ENCODE measurements at places on chromosomes 4 and X. TPM values are rescaled to one million over a fixed set of nuclear protein-coding genes. Genes with fewer than 3 reads are reported as not detected.

DNA sequence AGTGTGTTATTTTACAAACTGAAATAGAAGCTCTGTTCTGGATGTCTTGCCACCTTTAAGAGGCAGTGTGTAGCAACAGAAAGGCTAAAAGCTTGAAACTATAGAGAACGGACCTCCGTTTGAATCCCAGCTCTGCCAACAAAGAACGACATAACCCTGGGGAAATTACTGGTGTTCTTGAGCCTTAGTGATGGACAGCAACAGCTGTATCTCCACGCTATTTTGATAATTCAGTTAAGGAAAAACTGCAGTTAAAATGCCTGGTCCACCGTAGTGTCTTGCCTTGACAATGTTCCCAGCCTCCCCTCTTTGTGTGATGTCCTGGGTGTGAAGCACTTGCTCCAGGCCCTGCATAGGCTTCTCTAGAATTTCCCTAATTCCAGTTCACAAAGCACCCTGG is 256.8 kb upstream of the HS3ST1 start:
- DNase-seq, result no peak

RGN gene
- total RNA-seq, result 0.56 TPM

GRCh38 chr4:76017056-76017686 is 6.1 kb downstream of the CXCL10 start:
- no peak for DNase-seq

DNA sequence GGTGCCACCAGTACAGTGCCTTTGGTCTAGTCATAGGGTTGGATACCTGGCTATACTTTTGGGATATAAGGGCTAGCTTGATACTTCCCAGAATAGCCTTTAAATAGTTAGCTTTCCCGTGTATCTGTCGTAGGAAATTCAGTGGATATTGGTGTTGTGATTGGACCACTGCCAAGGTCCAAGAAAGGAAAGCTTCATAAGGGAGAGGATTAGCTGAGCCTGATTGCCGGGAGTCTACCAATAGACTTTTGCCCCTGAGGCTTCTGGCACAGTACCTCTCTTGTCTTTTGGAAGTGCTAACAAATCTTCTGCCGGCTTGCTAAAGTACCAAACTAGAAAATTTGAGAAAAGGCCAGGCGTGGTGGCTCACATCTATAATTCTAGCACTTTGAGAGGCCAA is 350.6 kb downstream of the CHIC1 start:
- peak; percentile 53 for DNase-seq

DNA sequence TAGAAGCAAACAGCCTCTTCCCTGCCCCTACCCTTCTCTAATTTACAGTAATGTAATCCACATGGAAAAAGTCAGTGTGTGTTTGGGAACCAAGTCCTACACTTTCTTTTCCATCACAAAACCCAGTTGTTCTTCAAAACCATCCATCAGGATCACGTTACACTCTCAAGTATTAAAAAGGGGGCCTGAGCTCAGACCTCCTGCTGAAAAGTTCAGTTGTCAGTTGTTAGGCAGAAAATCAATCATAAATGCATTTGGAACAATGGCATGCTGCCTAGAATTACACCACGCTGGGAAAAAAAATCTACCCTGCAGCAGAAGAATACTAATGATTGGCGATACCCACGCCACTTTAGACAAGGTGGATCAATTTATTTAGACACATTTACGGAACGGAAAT is 236.5 kb downstream of the PARM1 start:
- DNase-seq, result no peak

DNA sequence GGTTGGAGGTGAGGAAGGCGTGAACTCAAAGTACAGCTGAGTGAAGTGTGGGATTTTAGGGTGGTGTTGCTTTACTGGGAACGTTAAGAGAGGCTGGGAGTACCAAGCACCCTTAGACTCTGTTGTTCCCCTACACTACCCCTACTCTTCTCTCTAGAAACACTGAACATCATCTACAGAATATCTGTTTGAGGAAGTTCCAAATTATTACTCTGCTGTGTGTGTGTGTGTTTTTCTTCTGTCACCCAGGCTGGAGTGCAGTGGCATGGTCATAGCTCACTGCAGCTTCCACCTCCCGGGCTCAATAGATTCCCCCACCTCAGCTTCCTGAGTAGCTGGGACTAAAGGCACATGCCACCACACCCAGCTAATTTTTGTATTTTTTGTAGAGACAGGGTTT is 76.7 kb upstream of the AP1S2 start:
- no peak for DNase-seq

- no peak for DNase-seq
Measured at GRCh38 chr4:972651-973424, 531 bp downstream of the DGKQ start.

DNA sequence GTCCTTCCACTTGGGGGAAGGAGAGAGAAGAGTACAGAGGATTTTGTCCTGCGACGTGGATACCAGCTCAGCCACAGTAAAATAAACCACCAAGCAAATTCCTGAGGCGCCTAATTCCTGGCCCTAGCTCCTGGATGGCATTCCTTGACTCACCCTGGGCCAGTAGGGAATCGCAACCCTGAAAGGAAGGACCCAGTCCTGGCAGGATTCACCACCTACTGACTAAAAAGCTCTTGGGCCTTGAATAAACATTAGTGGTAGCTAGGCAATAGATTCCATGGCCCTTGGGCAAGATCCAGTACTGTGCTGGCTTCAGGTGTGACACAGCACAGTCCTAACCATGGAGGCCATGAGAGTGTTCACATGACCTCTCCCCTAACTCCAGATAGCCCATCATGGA is 45.6 kb downstream of the GABRA3 start:
- DNase-seq, result no peak

- DNase-seq, result no peak
Measured at GRCh38 chr4:54400188-54400587, 171.1 kb downstream of the PDGFRA start.

DNA sequence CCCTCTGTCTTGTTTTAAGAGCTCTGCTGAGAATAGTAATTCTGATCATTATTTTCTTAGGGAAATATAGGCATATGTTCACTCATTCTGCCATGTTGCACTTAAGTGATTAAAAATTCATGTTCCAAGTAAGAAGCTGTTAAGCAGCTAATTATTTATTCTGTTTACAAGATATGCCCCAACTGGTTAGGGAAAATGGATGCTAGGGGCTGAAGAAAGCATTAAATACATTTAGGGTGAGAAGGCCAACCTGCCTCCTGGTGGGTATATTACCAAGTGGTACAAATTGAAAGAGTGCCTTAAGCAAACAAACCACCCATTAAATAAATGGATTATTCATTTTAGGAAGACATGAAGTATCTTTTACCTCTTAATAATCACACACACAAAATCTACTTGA is 392.6 kb upstream of the EPHA5 start:
- no peak for DNase-seq

ZFP92 gene
- total RNA-seq, result 1.6 TPM

GRCh38 chrX:19225909-19226308 is 103.6 kb upstream of the ADGRG2 start:
- no peak for DNase-seq

- no peak for DNase-seq
Measured at GRCh38 chr4:186789651-186790050, 66.0 kb upstream of the FAT1 start.

TRAPPC11 gene
- total RNA-seq, result 35.6 TPM

KCNIP4 gene
- not detected for total RNA-seq

DNA sequence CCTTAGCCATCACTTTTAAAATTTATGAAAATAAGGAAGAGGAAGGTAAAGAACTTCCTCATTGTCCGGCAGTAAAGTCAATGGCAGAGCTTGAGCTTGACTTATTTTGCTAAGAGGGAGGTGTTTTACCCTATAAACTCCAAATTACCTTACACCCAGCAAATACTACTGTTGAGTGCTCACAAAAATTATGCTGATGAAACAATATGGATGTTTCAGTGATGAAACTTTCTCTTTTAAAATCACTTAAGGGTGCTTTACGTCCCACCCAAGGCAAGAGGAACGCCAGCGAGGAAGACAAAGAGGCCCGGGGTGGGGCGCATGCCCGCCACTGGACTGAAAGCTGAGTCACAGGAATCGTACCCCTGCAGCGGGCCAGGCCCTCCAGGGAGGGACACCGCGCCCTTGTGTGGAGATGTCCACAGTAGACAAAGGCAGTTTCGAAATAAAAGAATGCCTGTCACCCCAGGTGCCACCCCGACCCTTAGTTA is 560 bp upstream of the TMSB4X start:
- no peak for DNase-seq

All from pulmonary artery endothelial cell (primary cell).